Muscle of leg (tissue), 16 donors: ENCODE measurements at places on chromosomes 16 and 17. TPM values are rescaled to one million over a fixed set of nuclear protein-coding genes. Genes with fewer than 3 reads are reported as not detected.

The AARS1 gene
- polyA plus RNA-seq = 59.7 TPM

The MAPT gene
- polyA plus RNA-seq = 3.8 TPM

The SLC16A11 gene
- polyA plus RNA-seq = 0.13 TPM

The CCL1 gene
- polyA plus RNA-seq = not detected

The ATP6V0C gene
- 141 TPM for polyA plus RNA-seq

The CLEC19A gene
- polyA plus RNA-seq = not detected

The TEKT1 gene
- polyA plus RNA-seq = not detected

The TNP2 gene
- not detected for polyA plus RNA-seq

The CALB2 gene
- 0.28 TPM for polyA plus RNA-seq

The CNTNAP4 gene
- 16.0 TPM for polyA plus RNA-seq

The CCDC47 gene
- polyA plus RNA-seq = 65.9 TPM

The EVPLL gene
- 0.25 TPM for polyA plus RNA-seq

DNA sequence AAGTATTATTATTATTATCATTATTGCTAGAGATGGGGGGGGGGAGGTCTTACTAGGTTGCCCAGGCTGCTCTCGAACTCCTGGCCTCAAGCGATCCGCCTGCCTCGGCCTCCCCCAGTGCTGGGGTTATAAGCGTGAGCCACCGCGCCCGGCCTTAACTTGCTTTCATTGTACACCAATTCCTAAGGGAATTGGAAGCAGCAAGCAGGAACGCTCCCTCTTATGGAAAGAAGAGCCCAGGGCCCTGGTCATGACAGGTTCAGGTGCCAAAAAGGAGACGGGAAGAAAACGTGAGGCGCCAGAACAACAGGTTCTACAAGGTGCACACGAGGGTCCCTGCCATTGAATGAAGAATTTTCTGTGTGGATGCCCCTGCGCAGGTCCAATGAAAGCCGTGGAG, 540 bp upstream of the RPL38 start:
- peak; percentile 53 for DNase-seq

GRCh38 chr17:17491546-17491988, 4.6 kb downstream of the RASD1 start:
- DNase-seq = no peak

GRCh38 chr16:65384441-65384840, 262.6 kb upstream of the CDH11 start:
- no peak for DNase-seq

- peak; percentile 25 for DNase-seq
Measured at GRCh38 chr16:58882292-58882691, 148.2 kb upstream of the GOT2 start.

- peak; percentile 2 for DNase-seq
Measured at GRCh38 chr16:13702614-13703013, 217.3 kb upstream of the ERCC4 start.

DNA sequence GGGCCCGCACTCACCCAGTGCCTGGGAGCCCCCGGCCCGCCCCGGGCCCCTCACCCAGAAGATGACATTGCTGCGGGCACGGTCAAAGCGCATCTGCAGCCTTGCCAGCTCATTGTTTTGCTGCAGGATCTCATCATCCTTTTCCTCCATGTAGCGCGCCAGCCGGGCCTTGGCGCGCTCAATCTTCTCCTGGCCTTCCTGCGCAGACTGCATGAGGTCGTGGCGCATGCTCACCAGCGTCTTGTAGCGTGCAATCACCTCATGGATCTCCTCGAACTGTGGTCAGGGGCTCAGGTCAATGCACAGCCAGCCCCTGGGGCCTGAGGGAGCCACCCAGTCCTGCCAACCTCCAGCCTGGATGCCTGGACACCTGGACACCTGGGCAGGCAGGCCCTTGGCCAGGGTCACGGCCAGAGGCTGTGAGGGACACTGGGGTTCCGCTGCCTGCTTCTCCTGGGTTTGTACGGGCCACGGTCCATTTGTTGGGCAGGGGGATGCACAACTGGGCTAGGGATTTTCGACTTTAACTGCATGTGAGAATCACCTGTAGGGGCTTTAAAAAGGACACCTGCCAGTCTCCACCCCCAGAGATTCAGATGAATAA, 9.2 kb downstream of the CCDC42 start:
- no peak for DNase-seq

DNA sequence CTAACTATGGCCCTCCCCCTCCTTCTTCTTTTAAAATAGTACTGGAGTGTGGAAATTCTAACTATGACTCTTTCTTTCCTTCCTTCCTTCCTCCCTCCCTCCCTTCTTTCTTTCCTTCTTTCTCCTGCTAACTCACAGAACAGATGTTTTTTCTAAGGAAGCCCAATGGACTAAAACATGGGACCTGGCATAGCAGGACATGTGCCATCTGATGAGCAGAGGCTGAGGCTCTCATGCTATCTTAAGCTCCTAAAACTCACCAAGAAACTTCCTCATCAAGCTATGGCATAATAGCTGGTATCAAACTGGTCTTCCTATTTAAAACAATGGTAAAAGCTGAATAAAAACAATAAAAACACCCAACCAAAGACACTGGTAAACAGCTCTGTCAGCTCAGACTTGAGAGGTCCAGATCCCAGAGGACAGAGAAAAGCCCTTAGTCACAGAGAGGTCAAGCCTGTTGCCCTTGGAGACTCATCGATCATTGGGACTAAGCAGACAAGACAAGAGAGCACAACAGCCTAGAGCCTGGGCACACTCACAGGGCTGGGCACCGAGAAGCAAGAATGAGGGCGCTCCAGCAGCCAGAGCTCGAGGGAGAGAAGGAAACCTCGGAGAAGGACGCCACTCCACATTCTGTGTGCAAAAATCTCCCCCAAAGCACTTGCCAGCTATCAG, 27.6 kb downstream of the SLC38A10 start:
- no peak for DNase-seq

DNA sequence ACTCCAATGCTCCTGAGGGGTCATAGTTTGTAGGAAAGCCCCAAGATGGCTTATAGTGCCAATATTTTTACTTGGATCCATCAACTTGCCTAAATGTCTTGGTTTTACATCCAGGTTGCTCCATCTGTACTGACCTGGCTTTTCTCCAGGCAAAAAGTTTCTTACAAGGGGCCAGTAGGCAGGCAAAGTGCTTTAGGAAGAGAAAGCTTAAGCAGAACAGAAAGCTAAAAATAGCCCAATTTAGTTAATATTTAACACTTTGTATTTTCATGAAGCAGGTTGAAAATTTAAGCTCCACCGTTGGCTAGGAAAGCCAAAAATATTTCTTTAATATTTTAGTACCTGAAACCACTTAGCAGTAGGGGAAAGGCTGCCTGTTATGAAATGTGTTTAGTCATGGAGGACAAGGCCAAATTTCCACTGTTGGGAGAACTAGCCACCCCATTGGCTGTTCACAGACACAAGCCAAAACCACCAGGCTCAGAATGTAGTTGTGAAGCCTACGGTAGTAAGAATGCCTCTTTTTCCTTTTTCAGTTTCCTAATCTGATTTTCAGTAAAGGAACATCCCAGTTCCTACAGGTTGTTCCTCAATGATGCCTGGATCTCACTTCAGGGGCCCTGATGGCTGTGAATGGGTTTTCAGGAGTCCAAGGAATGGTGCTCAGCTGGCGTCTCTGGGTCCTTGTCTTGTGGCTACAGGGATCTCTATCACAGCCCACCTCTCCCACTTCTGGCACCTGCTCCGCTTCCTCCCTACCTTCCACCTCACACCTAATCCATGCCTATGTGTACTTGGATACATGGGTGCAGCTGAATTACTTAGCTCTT, 324.8 kb downstream of the PMP22 start:
- peak; percentile 58 for DNase-seq

DNA sequence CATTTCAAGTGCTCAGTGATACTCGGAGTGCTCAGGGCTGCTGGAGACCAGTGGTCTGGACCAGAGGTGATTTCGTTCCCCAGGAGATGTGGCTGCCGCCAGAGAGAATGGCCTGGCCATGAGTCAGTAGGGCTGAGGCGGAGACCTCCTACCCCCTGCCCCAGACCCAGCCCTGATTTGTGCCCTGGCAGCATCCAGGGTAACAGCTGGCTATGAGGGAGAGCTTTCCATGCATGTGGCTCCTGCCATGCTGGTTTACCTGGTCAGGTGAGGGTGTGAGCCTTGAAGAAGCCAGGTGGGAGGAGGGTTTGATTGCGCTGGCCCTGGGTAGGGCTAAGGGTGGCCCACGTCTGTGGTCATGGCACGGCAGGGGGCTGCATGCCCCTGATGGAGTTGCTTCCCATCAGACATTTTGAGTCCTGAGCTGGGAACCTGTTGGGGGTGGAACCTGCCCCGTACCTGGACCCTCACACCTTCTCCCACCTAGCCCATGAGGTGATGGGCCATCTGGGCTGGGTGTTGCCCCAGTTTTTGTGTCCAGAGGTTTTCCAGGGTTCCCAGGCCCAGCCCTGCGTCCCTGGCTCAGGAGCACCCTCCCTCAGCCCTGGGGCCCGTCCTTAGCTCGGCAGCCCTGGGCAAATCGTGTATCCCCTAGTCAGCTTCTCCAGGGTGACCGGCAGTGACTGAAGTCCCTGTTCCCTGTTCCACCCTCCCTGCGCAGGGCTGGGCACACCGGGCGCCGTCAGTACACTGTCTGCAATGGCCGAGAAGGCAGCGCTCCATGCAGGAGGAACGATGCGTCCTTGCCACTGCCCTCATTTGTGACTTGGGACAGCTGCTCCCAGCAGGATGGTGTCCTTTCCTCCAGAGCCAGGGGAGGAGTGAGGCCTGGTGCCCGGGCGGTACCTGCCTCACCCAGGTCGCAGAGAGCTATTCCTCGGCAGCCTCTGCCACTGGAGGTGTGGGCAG, 9.0 kb upstream of the CSNK1D start:
- DNase-seq = no peak

DNA sequence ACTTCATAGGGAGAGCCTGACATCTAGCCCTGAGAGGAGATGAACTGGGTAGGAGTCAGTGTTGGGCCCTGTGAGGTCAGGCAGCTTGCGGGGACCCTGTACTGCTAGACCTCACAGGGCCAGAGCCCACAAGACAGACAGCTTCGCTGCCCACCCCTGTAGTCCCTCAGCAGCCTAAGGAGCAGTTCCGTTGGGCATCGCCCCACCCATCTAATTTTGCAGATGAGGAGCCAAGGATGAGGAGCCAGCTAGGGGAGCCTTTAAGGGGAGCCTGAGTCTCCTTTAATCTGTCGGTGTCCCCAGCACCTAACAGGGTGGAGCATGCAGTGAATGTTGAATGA, 755 bp upstream of the TUFM start:
- no peak for DNase-seq

DNA sequence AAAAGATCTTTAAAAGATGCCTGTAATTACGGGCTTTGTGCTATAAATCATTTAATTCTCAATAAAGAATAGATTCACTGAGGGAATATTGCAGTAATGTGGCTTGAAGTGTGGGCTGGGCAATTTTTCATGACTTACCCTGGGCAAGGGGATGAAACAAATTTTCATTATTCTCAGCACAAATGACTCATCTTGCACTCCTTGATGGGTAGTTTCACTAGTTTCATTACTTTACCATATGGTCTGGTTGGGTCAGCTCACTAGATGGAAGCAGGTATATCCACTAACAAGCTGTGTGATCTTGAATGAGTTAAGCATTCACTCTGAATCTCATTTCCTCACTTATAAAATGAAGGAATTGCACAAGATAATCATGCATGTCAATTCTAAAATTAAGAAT, 234.3 kb downstream of the ABCC12 start:
- no peak for DNase-seq

- peak; percentile 86 for DNase-seq
Measured at GRCh38 chr16:30092373-30093010, 768 bp upstream of the TBX6 start.

- DNase-seq = peak; percentile 77
Measured at GRCh38 chr16:73143576-73144422, 95.9 kb upstream of the ZFHX3 start.

- DNase-seq = no peak
Measured at GRCh38 chr17:17295141-17295540, 8.0 kb upstream of the NT5M start.

DNA sequence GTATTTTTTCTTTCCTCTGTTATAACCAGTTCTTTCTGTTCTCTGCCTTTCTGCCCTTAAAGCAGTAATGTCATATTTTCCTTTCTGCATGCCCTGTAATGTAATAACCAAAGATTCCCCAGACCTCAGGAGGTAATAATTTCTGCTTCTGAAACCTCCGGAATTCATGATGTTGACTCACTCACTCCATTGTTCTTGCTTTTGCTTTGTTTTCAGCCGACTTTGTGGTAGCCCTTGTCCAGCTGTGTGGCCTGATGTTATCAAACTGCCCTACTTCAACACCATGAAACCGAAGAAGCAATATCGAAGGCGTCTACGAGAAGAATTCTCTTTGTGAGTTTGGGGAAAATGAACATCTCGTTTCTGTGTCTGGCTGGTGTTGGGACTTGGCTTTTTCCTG, 55.9 kb downstream of the CDK12 start:
- DNase-seq = no peak

- no peak for DNase-seq
Measured at GRCh38 chr17:41352597-41353366, 2.2 kb upstream of the KRT33A start.

DNA sequence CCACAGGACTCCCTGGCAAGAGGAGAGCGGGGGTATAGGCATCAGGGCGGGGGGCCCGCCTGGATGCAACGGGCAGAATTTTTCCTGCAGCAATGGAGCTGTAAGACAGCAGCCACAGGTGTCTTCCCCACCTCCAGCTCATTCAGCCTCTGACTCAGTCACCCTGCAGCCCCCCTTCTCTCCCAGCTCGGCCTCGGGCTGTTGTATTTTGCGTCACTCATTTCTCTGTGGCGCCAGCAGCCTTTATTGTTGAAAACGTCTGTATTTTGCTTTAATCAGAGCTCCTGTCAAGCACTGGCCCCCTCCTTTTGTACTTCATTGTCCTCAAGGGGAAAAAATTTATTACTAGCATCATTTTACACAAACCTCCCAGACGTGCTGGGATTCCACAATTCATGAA, 117.7 kb downstream of the WSCD1 start:
- DNase-seq = no peak

- DNase-seq = no peak
Measured at GRCh38 chr16:70686376-70687101, 686 bp upstream of the MTSS2 start.

DNA sequence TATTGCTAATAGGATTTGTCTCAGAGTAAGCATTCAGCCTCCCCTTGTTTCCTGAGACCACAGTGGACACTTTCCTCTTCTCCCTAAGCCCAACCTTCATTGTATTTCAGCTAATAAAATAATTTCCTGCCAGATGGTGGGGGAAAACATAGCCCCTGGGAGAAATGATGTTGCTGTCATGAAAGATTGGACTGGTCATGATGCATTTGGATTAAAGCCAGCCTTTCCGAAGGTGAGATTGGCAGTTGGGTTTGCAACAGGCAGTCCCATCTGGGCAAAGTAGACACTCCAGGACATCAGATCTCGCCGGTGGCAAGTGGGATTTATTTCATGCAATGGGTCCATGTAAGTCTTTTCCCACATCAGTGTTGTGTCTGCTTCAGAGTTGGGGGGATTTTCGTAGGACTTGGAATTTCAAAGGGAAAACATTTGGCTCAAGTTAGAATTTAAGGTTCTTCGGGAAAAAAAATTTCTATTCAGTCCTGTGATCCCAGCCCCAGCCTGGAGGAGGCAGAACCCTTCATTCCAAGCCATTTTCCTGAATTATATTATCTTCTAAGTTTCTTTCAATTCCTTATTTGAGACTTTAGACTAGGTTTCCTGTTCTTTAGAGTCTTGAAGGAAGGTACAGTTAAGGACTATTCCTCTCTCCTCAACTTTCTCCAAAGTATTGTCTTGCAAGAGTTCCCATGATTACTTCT, 391.7 kb downstream of the XYLT1 start:
- DNase-seq = no peak

GRCh38 chr17:82158825-82159224, 53.8 kb downstream of the CCDC57 start:
- DNase-seq = no peak
